HT1080 (cell line): ENCODE measurements at places on chromosomes 1 and 21.
A peak's percentile ranks its signal among the peaks of the same experiment; 100 is the strongest.

DNA sequence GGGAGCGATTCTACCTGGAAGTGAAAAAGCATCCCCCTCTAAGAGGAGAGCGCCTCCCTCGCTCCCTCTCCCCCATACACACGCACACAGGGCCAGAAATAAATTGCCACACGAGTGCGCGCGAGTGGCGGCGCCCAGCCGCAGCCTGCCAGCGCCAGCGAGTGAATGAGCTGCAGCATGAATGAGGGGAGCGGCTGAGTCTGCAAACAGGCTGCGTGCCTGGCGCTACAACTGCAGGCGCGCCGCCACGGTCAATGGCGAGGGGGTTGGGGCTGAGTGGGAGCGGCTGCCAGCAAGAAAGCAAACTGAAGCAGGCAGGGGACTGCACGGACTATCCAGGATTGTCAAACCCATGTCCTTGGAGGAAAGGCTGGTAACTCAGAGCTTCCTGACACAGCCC is 2.2 kb downstream of the CAMK1G start:
- no peak for DNase-seq

DNA sequence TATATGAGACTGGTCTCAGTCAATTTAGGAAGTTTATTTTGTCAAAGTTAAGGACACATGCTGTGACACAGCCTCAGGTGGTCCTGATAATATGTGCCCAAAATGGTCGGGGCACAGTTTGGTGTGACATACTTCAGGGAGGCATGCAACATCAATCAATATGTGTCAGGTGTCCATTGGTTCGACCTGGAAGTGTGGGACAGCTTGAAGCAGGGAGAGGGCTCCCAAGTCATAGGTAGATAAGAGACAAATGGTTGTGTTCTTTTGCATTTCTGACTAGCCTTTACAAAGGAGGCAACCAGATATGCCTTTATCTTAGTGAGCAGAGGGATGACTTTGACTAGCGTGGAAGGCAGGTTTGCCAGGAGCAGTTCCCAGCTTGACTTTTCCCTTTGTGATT is 4.5 kb upstream of the ERVH48-1 start:
- no peak for DNase-seq

DNA sequence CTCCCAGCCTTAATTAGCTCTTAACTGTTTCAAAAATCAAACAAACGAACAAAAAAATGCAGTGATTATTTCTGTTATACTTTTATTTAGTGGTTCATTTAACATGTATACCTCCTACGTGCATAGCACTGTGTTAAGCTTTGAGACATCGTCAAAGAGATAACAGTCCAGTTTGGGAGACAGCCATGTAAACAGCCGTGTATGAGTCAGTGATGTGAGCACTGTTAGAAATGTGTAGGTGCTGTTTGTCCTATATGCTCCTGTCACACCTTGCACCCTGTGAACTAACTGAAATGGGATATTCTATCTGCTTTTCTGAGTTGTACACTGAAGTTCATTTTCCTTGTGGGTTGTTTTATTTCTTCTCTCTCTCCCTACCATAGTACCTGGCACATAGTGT is 109.7 kb upstream of the CACYBP start:
- DNase-seq = no peak

GRCh38 chr1:100661176-100661575 is 58.4 kb upstream of the VCAM1 start:
- no peak for DNase-seq

GRCh38 chr1:156767879-156768604 is 707 bp downstream of the PRCC start:
- peak; percentile 18 for DNase-seq

GRCh38 chr1:186682736-186683135 is 2.5 kb upstream of the PTGS2 start:
- no peak for DNase-seq

DNA sequence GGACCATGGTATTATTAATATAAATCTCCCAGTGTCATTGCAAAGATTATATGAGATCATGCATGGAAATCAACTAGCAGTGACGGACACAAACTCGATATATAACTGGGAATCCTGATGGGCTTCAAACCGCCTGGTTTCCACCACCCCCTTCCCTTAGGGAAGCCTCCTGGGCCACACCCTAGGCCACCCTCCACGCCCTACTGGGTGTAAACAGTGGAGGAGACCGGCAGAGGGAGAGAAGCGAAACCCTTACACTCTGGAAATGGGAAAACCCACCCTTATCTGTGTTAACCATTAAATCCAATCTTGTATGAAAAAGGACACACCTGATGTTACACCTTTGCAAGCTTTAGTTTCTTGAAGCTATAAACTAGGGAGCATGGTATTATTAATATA is 595 bp upstream of the ZNHIT6 start:
- no peak for DNase-seq

DNA sequence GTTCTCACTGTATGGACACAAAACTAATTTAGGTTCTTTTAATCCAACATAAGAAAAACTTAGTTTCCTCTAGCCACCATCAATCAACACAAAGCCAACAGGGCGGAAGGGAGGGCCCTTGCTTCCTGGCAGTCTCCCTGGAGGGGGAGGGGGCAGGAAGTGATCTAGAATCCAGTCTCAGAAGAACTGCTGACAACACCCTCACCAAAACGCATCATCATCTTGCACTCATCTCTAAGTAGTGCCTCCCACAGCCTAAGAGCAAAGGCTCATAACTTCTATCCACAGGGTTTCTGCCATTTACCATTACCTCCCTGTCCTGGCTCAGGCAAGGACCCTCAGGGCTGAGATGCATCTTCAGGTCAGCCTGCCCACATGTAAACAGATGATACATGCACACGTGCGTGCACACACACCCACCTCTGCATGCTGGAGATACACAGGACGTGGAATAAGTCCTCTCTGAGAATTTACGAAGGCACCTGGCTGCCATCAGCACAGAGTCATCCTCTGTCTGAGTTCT is 20.5 kb downstream of the HIVEP3 start:
- peak; percentile 92 for DNase-seq
